Activated naive CD4-positive, alpha-beta T cell treated with anti-CD3 and anti-CD28 coated beads for 36 hours (primary cell): ENCODE measurements at places on chromosomes 2 and 18.

DNA sequence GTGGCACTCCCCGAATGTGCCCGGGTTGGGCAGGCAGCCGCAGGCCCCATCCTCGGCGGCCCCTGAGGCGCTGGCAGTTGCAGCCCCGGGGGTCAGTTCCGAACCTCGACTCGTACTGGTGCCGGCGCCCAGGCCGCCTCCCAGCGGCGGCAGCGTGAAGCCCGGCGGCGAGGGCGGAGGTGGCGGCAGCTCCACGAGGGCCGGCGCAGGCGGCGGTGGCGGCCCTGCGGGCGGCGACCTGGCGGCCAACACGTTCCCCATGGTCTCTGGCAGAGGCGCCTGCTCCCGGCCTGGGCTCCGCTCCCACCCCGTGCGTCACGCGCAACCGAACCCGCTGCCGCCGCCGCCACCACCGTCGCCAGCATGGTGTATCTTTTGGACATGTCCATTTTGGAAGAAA is 196.3 kb downstream of the CCDC74A start:
- DNase-seq: no peak

- peak; percentile 69 for DNase-seq
These were observed 13.1 kb downstream of the DAW1 start for GRCh38 chr2:227884511-227884947.

DNA sequence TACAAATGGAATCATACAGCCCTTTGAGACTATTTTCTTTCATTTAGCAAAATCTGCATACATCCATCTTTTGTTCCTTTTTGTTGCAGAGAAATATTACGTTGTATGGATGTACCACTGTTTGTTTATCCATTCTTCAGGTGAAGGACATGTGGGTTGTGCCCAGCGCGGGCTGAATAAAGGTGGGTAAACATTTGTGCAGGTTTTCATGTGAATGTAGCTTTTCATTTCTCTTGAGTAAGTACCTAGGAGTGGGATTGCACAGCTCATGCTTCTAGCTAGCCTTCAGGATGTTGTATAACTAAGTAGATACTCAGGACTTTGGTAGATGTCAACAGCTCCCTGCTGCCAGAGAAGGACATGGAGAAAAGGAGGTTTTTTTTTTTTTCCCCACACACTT is 50.6 kb upstream of the SPRED2 start:
- DNase-seq: no peak

GRCh38 chr2:189849550-189849949 is 65.3 kb downstream of the PMS1 start:
- no peak for DNase-seq

DNA sequence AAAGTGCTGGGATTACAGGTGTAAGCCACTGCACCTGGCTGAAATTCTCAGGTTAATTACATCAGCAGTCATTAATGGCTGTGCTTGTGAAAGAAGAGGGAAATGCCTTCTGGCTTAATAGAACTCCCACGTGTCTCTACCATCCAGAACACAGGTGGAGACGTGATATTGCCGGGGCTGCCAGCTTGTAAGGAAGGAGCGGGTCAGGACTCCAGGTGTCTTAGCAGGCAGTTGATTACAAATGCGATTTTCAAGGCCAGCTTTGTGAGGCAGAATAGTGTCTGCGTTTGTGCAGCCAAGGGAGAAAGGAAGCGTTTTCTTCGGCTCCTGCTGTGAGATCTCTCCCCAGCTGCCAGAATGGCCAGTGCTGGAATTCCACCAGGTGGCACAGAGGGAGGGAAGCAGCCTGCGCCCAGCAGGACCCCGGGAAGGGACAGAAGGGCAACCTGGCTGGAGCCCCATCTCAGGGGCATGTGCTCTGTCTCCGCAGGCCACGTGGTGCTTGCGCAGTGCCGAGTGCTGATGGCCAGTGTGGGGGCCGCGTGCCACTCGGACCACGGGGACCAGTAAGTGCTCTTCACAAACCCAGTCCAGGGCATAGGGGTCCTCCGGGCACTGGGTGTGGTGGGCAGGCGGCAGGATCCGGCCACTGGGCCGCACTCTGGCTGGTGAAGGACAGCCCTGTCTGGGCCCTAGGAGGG is 3.7 kb upstream of the ESPNL start:
- DNase-seq: no peak

DNA sequence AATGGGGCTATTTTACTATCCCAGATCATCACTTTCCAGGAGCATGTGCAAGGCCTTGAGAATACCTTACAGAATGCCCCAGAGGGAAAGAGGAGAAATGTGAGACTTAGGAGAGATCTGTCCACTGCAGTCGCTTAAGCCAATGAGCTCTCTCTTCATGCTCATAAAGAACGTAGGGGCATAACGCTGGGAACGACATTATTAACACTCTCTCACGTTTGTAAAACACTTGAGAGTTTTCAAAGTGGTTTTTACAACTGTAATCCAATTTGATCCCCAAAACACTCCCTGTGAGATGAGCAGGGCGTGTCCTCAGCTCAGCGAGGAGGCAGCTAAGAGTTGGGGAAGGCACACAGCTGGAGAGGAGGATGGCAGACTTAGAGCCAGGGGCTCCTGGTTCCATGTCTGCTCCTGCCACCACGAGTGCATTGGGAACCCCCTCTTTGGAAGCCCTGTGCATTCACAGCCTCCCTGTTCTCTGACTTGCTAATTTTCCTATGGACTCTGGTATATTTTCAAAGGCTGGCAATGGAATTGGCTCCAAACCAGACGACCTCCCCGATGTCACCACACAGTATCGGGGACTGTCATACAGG is 97.4 kb downstream of the PLB1 start:
- no peak for DNase-seq

GRCh38 chr2:29187926-29188325 is 72.7 kb downstream of the CLIP4 start:
- DNase-seq: no peak
